ENCODE measurements at places on chromosomes 7 and 10.

DNA sequence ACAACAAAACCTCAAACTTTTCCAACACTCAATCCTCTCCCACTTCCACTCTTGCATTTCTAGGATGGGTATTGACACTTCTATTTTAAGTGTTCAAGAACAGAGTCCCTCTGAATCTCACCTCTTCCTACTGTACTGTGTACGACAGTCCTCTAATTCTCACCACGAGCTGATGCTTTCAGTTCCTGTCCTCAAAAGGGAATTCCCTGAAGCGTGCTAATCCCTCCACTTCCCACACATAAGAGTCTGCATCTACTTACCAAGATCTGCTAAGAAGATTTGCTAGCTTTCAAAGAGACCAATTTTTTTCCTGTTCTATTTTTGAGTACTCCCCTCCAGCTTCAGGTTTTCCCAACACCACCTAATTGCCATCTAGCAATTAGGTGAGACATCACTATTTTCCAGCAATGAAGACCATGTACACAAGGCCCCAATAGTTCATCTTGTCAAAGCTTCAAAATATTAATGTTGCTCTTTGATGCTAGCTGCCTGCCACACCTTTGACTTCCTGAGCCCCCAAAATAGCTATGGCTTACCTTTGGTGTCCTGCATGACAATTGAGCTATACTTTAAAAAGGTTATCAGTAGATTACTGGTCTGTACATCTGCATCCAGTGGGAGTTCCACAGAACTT is 54.4 kb downstream of the ARMH3 start:
- no peak for DNase-seq

DNA sequence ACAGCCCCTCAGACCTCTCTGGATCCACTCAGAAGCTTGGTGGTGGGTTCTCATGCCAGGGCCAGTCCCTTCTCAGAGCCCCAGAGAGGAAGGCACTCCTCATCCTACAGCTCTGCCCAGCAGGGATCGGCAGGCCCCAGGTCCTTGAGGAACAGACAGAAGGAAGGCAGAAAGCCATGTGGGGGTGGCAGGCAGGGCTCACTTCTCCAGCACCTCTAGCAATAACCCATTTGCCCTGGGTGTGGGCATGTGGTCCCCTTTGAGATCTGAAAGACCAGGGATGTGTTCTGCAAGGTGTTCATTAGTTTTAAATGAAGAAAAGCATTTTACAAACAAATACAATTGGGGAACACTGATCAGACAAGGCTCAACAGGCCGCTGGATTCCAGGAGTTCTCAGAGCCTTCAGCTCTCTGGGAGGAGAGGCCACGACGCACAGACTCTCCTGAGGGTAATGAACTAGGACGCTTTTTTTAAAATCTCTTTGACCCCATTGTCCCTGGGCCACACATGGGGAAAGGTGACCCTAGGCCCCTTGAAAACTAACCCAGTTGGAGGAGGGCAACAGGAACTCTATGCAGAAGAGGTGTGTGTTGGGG is 40.6 kb downstream of the LDB3 start:
- no peak for DNase-seq

- no peak for DNase-seq
Observed at GRCh38 chr7:27101171-27101956, 1.1 kb downstream of the HOXA2 start.

- DNase-seq: no peak
Observed at GRCh38 chr7:114648680-114649079, 234.1 kb downstream of the FOXP2 start.

- DNase-seq: no peak
Observed at GRCh38 chr7:126657599-126658358, 595.0 kb downstream of the GRM8 start.

DNA sequence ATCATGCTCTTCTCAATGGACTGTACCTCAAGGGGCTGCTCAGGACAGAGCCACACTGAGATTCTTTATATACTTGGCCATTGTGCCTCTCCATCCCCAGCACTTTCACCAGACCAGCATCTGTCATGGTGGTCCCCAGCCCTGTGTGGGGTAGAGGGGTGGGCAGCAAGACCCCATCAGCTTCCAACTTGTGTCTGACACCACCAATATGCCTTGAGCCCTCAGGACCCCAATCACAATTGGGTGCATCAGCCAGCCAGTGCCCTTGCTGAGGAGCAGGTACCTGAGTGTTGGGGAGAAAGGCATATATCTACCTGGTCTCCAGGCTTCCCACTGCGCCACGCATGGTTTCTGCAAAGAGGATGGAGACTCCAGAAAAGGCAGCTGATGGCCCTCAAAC is 56.3 kb downstream of the GRID1 start:
- no peak for DNase-seq
